Fibroblast of skin of left biceps (primary cell): ENCODE measurements at places on chromosomes 1 and 21.

DNA sequence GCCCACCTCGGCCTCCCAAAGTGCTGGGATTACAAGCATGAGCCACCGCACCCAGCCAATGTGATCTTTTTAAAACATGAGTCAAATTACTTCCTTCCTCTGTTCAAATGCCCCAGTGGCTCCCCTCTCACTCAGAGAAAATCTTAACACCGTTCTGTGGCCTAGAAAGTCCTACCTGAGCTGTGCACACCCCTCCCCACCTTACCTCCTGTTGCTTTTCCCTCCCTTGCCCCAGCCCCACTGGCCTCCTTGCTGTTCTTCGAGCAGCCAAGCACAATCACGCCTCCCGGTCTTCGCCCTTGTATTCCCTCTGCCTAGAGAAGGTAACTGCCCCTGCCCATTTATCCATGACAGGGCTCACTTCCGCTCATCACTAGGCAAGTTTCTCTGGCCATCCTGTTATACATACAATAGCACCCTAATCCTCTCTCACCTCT, 62.6 kb upstream of the RPL11 start:
- DNase-seq = no peak

DNA sequence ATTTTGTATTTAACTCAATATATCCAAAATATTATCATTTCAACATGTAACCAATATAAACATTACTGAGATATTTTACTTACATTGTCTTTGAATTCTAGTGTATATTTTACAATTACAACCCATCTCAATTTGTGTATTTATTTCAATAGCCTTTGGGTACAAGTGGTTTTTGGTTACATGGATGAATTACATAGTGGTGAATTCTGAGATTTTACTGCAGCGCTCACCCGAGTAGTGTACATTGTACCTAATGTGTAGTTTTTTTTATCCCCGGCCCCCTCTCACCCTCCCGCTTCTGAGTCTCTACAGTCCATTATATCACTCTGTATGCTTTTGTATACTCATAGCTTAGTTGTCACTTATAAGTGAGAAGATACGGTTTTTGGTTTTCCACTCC, 117.0 kb upstream of the GALNT2 start:
- DNase-seq = no peak

DNA sequence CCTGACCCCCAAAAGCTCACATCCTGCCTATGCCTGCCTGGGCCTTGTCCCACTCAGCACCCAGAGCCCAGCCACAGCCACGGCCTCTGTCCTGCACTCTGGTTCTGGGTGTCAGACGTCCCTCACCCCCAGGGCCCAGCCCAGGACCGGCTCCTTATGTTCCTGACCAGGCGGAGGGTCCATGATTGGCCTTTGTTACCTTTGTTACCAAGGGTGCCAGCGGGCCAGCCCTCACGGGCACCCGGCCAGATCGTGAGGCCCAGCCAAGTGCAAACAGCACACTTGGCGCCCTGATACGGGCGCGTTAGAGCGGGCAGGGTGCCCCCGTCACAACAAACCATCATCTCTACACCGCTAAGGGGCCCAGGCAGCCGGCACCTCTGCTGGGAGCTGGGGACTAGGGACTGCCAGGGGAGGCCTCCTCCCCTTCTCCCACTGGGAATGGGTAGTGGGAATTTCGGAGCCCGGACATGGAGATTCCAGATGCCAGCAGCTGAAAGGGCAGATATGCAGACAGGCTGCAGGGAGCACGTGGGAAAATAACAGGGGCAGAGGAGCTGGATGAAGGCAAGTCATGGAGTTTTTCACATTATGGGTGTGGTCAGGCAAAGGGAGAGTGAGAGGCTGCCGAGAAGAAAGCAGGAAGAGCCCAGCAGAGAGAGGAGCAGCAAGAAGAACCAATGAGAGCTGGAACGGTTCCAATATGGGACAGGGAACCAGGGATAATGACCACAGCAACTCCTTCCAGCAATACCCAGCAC, 22.1 kb downstream of the HSPG2 start:
- DNase-seq = no peak

GRCh38 chr1:60891281-60891680, 191.1 kb upstream of the NFIA start:
- DNase-seq = no peak

- DNase-seq = no peak
Observed at GRCh38 chr1:233641029-233641428, 27.1 kb downstream of the KCNK1 start.

GRCh38 chr1:243595527-243596210, 254.4 kb downstream of the AKT3 start:
- no peak for DNase-seq

- DNase-seq = no peak
Observed at GRCh38 chr1:29650476-29650875, 414.2 kb downstream of the PTPRU start.

DNA sequence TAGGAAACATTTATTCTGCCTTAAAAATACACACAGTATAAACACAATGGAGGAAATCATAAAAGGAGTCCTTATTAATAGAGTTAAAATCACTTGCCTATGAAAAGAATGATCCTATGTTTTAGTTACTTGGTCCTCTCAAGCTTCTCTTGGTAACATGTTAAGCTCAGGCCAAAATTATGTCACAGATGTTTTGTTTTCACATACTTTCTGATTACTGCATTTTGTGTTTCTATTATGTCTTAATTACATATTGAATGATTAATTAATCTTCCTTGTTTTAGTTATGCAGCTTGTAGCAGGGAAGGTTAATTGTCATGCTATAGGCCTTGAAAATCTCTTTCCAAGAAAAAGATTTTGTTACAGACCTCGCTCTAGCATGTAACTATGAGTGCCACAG, 406.0 kb downstream of the PLA2G4A start:
- no peak for DNase-seq

GRCh38 chr1:27031235-27032118, 18.8 kb upstream of the TENT5B start:
- DNase-seq = no peak

DNA sequence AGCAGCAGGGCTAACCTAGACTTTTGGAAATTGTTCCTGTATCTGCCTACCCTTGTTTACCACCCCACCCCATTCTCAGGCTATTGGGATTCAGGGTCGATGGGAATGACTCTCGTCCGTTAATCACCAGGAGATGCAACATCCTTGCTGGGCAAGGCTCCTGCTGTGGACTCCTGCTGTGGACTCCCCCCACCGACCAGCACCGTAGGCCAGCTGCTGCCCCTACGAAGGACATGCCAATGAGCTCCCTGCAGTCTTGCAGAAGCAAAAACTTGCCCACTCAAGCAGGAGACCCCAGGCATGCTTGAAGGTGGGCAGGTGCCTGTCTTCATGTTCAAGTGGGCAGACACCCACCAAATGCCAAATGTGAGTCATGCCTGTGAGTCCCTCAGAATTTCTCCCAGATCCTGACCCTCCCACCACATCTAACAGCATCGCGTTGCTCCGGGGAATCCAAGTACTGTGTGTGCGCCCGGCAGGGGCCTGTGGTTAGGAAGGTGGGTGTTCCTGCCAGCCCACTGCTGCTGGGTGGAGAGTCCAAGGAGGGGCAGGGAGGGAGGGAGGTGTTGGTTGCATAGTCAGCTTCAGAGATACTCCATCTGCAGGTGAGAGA, 41.7 kb upstream of the SOX13 start:
- no peak for DNase-seq

DNA sequence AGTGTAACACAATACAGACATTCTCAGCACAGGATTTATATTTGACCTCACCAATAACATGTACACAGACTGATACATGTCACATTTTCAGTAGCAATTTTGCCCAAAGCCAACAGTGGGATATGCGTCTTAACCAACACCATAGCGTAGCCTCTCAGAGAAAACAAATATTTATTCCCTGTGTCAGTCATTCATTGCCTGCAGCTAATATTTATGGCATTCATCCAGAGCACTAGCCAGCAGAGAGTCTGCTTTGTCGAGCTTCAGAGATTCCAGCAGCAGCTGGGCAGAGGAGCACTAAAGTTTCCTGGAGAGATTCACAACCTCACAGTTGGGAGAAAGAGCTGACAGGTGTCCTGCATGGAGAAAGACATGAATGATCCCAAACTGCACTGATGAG, 400.7 kb upstream of the DAB1 start:
- DNase-seq = no peak

DNA sequence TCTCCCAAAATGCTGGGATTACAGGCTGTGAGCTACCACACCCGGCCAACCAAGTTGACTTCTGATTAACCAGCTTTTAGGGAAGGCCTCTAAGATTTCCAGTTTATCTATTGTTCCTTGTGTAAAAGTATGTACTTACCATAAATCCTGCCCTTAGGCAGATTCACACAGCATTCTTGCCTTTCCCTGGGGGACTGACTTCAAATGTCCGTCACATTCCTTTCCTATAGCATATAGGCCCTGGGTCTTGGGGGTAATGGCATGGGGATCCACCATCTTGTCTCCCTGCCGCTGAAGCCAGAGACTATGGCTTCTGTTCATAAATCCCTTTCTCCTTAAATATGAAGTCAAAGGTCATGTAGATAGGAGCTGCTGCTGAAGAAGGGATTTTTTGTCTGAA, 872 bp upstream of the PINK1 start:
- no peak for DNase-seq

DNA sequence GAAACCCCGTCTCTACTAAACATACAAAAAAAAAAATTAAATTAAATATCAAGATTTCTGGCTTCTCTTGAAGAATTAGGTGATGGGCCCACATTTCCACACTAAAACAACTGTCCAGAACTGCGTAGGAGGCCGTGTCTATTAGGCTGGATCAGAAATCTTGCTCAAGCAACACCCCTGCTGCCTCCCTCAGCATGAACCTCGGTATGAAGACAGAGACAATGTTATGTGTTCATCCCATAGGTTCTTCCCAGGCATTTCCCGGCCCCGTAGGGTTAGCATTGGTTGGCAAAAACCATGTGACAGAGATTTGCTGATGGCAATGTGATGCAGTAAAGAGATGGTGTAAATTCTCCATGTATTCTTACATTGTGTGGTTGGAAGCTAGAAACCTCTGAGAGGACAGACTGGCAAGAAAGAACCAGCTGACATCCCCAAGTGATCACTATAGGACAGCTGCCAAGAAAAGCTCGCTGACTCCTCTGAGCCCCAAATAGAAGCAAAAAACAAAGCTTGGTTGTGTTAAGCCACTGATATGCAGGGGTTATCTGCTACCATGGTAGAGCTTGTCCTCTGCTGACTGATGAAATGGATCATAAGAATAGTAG, 34.5 kb downstream of the EBNA1BP2 start:
- DNase-seq = no peak

DNA sequence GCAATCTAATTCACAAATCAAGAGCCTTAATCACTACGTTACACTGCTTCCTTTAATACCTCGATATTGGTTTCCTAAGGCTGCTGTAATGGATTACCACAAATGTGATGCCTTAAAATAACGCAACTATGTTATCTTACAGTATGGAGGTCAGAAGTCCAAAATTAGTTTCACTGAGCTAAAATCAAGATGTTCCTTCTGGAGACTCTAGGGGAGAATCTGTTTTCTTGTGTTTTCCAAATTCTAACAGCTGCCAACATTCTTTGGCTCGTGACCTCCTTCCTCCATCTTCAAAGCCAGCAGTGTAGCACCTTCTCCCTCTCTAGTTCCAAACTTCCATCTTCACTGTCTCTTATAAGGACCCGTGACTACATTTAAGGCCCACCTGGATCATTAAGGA, 335.0 kb upstream of the NFIA start:
- no peak for DNase-seq

- DNase-seq = no peak
Observed at GRCh38 chr1:20885121-20885520, 98.0 kb upstream of the HP1BP3 start.

DNA sequence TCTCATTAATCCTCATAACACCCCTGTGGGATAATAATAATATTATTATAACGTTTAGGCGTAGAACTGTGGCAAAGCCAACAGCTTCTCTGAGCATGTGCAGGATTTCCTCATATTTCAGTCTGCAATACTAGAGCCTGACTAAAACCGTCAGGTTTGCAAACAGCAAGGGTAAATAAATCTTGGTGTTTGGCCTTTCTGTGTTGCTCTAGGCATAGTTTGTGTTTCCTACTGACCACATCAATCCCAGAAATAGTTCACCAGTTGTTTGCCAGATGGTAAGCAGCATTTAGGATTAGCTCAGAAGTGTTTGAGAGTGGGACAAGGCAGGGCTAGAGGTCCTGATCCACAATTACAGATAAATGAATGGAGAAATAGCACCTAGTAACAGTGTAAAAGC, 2.8 kb upstream of the KCNA3 start:
- DNase-seq = no peak

- DNase-seq = no peak
Observed at GRCh38 chr21:43331111-43331961, 95.6 kb downstream of the SIK1 start.

- no peak for DNase-seq
Observed at GRCh38 chr1:94025383-94026340, 95.3 kb downstream of the ABCA4 start.

- DNase-seq = no peak
Observed at GRCh38 chr1:66690666-66691381, 61.4 kb upstream of the DYNLT5 start.

- DNase-seq = peak; percentile 0
Observed at GRCh38 chr1:100009458-100009857, 39.7 kb downstream of the SLC35A3 start.

- no peak for DNase-seq
Observed at GRCh38 chr21:34128124-34128523, 54.7 kb downstream of the MRPS6 start.

- no peak for DNase-seq
Observed at GRCh38 chr1:25673962-25674806, 57.6 kb downstream of the MAN1C1 start.
